Fibroblast of the conjunctiva (primary cell): ENCODE measurements at places on chromosomes 13 and 19.

DNA sequence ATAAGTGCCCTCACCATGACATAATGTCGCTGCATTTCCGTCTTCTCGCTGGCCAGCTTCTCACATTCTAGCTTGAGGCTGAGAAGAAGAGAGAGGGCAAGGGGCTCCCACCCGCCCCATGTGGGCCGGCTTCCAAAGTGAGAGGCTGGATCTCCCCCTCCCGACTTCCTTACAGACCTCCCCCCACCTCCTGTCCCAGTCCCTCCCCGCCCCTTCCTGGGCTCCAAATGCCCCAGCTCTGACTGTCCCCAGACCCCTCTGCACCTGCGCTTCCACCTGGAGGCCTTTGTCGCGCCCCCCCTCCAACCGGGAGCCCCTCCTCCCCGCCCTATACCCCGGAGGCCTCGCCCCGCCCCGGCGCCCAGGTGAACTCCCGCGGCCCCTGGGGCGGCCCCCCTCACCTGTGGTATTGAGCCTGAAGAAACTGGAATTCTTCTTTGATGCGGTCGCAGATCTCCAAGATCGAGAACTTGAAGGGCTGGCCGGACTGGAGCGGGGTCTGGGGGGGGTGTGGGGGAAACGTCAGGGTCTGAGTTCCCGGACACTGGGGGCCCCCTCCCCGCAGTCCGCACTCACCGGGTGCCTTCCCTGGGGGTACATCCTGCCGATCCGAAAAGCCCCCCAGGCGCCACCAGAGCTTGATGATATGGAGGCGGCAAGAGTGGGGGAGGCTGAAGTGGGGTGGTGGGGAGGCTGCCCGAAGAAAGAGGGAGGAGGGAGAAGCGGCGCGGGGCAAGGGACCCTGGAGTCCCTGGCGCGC is 595 bp downstream of the TLE2 start:
- DNase-seq = no peak

- no peak for DNase-seq
Observed at GRCh38 chr13:91144054-91144453, 203.4 kb upstream of the MIR17HG start.

GRCh38 chr19:27762933-27763332 is 1450.0 kb downstream of the UQCRFS1 start:
- no peak for DNase-seq

DNA sequence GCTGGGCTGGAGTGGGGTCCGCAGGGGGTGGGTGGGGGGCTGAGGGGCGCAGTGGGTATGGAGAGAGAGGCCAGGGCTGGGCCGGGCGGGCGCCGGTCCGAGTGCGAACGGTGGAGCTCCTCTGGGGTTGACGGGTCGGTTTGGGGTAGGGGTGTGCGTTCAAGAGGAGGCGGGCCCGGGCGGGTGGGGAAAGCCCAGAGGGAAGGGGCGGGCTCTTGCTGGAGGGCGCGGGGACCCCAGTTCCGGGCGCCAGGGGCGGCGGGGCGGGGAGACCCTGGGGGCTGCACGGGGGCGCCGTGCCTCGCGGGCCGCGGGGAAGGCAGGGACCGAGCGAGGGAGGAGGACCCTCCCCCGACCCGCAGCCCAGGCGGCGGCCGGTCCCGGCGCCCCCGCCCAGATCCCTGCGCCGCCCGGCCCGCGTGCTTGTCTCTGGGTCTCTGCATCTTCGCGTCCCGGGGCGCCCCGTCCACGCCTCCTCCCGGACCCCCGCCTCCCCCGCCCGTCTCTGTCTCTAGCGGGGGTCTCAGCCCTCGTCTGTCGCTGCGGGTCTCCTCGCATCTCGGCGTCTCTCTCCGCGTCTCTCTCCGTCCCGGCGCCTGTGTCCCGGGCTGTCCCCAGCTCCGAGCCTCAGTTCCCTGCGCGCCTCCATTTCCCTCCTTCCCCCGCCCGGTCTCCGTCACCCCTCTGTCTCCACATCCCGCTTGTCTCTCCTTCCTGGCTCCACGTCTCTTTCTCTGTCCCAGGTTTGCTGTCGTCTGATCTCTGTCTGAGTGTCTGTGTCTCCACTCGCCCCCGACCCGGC is 8.3 kb upstream of the SHISA7 start:
- no peak for DNase-seq
